Activated B cell treated with CpG ODN at 0.5 μM for 24 hours (primary cell): ENCODE measurements at places on chromosomes 7 and 10. TPM values are rescaled to one million over a fixed set of nuclear protein-coding genes. Genes with fewer than 3 reads are reported as not detected.

DNA sequence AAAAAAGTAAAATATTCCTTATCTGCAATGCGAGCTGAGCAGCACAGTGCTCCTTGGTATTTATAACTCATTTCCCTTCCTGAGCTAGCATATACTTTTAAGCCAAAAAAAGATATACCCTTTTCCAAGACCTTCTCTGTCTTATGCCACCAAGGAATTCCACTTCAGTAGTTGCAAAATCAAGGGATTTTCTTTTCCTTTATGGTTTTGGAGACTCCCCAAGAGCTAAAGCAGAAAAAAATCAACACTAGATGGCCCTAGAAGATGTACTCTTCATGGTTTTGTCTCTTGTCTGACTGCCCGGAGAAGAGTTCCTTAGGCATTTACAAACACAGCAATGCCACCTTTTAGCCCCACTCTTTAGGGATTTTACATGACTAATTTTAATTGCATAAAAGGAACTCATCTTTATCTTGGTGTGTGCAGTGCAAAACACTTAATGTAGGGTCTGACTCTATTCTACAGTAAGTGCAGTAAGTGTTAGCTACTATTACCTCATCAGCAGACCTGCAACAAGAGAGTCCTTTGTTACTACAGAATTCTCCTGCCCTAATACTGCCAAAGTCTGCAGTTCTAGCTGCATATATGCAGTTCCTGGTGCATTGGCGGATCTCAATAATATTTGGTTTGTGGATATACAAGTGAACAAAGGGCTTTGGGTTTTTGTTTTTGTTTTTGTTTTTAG lies 443.3 kb downstream of the GFRA1 start:
- H3K4me3 ChIP-seq: no peak overlapping the region
- no peak overlapping the region for H3K27ac ChIP-seq
- no peaks in the 10 kb centered on the region for H3K27me3 ChIP-seq
- no peak for DNase-seq
- no peaks in the 10 kb centered on the region for H3K36me3 ChIP-seq

- no peaks in the 10 kb centered on the region for H3K4me1 ChIP-seq
- no peaks in the 10 kb centered on the region for H3K27me3 ChIP-seq
- no peak for DNase-seq
- H3K27ac ChIP-seq: no peak overlapping the region
Observed at GRCh38 chr7:81120111-81120510, 201.3 kb upstream of the SEMA3C start.

- H3K27ac ChIP-seq: no peak overlapping the region
- peaks cover 37% of the 10 kb centered on the region for H3K36me3 ChIP-seq
Observed at GRCh38 chr10:48416584-48417232, 110.2 kb downstream of the MAPK8 start.

SFMBT2 gene
- total RNA-seq: 18.7 and 19.2 TPM in 2 replicates
